ENCODE measurements at places on chromosomes 11 and 22.

GRCh38 chr22:36740716-36741115, 35.2 kb downstream of the IFT27 start:
- no peak for DNase-seq

GRCh38 chr11:99952816-99953215, 734.3 kb upstream of the ARHGAP42 start:
- no peak for DNase-seq

GRCh38 chr11:27183672-27184457, 143.2 kb downstream of the BBOX1 start:
- peak; percentile 64 for DNase-seq

GRCh38 chr22:37320726-37321677, 38.7 kb downstream of the CYTH4 start:
- no peak for DNase-seq

DNA sequence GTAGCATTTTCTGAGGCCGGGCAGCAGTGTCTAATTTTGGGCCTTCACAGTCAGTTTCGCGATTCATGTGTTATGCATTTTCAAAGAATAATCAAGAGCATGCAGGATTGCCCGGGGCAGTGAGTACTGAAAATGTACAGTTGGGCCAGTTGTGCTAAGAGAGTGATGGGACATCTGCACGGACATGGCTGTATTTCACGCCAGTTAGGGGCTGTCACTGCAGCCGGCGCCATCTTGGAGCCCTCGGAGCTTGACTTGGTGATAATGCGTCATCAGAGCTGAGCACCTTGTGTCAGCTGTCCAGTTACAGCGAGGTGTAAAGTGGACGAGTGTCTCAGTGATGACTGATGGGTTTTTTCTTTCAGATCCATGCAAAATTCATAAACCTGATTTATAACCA, 188.9 kb downstream of the TBC1D22A start:
- DNase-seq = no peak

DNA sequence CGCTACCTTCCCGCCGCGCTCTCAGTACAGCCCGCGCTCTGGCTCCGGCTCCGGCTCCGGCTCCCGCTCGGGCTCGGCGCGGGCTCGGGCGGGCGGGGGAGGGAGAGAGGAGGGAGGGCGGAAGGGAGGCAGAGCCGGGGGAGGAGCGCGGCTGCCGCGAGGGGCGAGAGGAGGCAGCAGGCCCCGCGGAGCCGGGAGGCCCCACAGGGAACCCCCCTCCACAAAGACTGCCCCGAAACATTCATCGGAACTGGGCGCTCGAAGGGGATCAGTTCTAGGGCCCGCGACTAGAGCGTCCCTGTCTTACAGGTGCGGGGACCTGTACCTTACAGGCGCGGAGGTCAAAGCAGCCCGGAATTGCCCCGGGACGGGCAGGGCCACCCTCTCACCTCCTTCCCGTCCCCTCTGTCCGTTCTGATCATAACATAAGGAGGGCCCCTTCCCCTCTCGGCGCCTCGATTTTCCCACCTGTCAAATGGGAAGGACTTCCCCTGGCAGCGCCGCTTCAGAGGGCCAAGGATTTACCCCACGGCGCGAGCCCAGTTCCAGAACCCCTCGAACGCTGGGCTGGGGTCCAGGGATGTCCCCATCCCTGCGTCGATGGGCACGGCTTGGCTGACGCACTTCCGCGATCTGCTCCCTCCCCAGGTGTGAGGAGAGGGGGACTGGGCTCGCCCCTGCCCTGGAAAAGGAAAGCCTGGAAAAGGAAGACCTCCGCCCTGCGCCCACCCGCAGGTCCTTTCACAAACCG, at the start of gene SHISA8:
Gene SHISA8, minus strand, starts transcription at position 40 of the 751 bp plus-strand sequence. CDS start 407 bp downstream, outside the sequence.
- peak; percentile 72 for DNase-seq

- no peak for DNase-seq
These were observed 238.7 kb downstream of the FAM181B start for GRCh38 chr11:82494988-82495432.

DNA sequence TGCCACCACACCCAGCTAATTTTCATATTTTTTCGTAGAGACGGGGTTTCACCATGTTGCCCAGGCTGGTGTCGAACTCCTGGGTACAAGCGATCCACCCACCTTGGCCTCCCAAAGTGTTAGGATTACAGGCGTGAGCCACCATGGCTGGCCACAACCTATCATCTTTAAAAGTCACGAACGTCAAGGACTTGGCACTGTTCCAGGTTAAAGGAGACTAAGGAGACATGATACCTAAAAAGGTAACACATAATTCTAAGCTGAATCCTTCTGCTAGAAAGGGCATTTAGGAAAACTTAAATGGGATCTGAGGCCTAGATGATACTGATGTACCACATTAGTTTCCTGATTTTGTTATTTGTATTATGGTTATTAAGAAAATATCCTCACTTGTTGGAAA, 43.3 kb upstream of the SYT9 start:
- no peak for DNase-seq

Measured in femur (tissue), 1 donor.